ENCODE measurements at places on chromosomes 1 and 21. TPM values are rescaled to one million over a fixed set of nuclear protein-coding genes. Genes with fewer than 3 reads are reported as not detected.

The SLC9C2 gene
- not detected for total RNA-seq

The OR2M3 gene
- total RNA-seq = not detected

GRCh38 chr1:48214820-48215219 lies 7.7 kb upstream of the SLC5A9 start:
- no peak for DNase-seq

DNA sequence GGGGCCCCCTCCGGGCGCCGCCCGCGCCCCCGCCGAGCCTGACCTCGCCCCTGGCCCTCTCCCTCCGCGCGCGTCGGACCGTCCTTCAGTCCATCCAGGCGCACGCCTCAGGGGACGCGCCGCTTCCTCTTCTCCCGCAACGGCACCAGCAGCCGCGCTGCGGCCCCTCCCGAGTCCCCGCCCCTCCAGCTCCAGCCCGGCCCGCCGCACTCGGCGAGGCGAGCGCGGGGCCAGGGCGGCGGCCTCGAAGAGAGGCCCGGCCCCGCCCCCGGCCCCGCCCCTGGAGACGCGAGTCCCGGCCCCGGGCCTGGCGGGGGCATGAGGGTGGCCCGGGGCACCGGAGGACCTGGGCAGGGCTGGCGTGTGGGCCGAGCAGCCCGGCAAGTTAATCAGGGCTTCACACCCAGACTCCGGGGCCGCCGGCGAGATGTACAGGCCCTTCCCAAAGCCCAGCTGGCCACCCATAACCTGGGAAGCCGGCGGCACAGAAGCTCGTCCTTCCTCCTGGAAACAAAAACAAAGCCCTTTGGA lies at the start of gene IGSF3:
Gene IGSF3 (minus strand): TSS at position 159 of the 531 bp plus-strand sequence. CDS start 1,407 bp downstream, outside the sequence.
- DNase-seq = no peak

DNA sequence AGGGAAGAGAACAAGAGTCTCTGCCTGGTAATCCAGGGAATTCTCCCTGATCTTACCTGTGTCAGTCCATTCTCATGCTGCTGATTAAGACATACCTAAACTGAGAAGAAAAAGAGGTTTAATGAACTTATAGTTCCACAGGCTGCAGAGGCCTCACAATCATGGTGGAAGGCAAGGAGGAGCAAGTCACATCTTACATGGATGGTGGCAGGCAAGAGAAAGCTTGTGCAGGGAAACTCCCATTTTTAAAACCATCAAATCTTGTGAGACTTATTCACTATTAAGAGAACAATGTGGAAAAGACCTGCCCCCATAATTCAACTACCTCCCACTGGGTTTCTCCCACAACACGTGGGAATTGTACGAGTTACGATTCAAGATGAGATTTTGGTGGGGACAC lies 34.2 kb upstream of the LRRC8B start:
- DNase-seq = no peak
